ENCODE measurements at places on chromosomes 1 and 21.
A peak's percentile ranks its signal among the peaks of the same experiment; 100 is the strongest.

DNA sequence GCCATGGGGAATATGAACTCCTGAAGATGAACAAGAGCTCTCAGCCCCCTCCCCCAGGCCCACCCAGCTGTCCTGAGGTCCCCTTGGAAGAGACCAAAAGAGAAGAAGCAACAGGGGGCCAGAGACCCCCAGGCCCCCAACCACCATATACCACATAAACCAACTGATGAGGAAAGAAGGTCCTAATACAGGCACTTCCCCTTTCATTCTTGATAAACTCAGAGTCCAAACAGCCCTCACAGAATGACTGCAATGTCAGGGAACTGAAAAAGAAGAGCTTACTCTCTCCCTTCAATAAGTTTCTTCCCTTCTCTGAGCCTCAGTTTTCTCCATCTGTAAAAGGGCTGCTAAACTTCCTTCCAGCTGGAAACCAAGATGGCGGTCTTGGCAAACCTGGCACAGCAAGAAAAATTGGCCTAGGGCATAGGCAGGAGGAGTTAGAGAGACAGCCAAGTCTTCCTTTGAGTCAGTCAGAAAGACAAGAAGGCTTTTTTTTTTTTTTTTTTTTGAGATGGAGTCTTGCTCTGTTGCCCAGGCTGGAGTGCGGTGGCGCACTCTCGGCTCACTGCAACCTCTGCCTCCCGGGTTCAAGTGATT is 90.5 kb downstream of the VWA5B1 start:
- no peak for DNase-seq

- no peak for DNase-seq
Observed at GRCh38 chr1:112054510-112054909, 65.0 kb upstream of the KCND3 start.

DNA sequence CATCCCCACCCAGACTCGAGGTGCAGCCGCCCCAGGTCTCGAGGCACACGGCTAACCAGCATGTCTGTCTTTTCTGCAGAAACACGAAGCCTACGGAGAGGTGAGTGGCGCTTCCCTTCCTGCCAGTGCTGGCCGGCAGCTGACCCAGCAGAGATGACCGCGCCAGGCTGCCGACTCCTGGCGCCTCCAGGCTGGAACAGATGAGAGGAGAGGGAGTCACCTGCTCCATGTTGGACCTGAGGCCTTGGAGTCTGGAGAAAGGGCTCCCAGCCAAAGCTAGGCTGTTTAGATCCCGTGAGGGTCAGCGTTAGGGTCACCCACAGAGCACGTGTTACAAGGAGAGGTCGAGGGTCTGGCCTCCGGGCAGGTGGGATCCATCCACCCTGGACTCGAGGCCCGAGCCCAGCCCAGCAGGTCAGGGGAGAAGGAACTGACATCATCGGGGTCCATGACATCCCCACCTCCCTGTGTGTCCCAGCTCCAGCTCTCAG is 14.9 kb downstream of the COL6A2 start:
- no peak for DNase-seq

DNA sequence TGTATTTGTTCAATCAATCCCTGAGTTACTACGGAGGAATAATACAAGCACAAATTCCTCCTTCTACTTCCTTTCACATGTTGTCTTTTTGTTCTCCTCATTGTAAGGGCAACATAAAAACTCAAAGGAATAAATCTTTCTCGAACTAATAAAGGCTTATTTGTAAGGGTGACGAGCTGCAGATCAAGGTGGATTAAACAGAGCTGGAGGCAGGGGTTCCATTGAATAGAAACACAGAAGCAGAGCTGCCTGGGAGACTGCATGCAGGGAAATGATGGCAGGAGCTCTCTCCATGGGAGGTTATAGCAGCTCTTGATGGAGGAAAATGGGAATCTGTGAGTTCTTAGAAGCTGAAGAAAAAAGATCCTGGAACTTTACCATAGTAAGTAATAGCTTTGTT is 160.2 kb downstream of the CYYR1 start:
- DNase-seq, result no peak

DNA sequence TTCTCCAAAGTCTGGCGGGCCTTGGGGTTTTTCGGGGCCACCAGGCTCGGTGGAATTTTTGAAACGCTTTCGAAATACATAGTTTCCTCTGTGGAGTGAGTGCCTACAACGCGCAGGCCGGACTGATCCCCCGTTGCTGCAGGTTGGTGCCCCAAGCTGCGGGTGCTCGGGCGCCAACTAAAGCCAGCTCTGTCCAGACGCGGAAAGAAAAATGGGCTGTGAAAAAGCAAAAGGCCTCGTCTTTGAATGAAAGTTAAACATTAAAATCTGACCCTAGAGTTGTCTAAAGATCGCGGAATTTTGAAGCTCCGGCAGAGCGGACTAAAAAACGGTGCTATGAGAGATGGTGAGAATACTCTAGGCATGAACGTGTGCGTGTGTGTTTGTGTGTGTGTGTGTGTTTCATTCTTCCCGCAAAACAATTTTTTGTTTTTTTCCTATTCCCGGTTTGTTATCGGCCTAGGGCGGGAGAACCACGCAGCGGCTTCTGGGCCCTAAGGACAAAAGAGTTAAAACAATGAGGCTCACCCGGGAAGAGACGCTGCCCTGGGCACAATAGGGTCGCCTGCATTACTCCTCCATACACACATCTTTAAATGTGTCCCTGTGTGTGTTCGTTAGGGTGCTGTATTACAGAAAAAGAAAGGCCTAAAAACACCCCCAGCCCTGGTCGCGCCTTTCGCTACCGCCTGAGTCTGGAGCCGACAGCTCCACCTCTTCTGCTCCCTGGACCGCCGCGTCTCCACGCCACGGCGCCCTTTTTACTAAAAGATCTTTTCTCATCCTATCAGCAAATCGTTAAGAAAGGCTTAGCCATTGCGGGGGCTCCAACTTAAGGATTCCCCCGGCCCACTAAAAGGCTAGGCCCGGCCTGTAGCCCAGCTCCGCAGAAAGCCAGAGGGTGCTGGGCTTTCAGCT is 3.2 kb downstream of the TBX15 start:
- DNase-seq, result no peak

GRCh38 chr1:41810446-41810845 is 108.3 kb downstream of the HIVEP3 start:
- peak; percentile 12 for DNase-seq

GRCh38 chr21:38221594-38221993 is 35.2 kb upstream of the KCNJ15 start:
- no peak for DNase-seq

- DNase-seq, result no peak
Observed at GRCh38 chr21:33219300-33219699, 10.4 kb upstream of the IFNAR2 start.

DNA sequence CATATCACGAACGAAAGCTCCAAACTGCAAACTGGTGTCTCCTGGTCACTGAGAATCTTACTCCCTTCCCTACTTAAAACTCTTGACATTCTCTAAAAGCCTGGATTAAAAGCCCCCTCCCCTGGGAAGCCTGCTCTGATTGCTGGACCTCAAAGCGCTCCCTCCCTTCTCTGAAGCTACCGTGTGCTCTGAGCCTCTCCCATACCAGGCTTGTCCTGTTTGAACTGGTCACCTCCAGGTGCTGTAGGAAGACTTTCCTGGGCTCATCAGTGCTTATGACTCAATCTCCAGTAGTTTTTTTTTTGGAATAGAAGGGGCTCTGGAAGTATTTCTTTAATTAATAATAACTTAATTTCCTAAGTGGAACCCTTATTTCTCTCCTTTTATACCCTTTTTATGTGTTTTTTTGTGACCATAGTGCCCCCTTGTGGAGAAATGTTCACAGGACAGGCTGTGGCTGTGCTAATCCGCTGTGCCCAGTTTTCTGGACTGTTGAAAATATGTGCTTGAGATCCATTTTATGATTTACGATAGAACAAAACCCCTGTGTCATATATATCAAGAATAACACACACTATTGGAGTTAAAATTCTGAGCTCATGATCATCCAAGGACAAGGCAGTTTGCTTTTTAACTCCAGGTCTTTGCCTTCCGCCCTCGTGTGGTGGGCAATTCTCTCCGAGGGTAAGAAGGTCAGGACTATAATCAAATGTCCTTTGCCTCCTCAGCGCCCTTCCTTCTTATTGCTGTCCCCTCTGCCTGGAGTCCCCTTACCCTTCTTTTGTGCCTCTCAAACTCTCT is 16.9 kb downstream of the MTARC1 start:
- DNase-seq, result peak; percentile 46

DNA sequence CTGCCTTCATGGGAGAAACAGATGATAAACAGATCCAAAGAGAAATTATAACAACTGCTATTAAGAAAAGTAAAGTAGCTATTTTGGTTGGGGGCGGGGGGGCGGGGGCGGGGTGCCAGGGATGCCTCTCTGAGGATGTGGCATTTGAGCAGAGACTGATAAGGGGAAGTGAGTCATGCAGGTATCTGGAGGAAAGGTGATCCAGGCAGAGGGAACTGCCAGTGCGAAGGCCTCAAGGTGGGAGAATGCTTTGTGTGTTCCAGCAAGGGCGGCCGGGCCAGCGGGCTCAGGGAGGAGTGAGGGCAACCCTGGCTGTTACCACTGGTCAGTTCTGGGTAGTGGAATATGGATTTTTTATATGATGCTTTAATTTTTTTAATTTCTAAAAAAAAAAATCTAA is 7.0 kb upstream of the TNFRSF1B start:
- no peak for DNase-seq

DNA sequence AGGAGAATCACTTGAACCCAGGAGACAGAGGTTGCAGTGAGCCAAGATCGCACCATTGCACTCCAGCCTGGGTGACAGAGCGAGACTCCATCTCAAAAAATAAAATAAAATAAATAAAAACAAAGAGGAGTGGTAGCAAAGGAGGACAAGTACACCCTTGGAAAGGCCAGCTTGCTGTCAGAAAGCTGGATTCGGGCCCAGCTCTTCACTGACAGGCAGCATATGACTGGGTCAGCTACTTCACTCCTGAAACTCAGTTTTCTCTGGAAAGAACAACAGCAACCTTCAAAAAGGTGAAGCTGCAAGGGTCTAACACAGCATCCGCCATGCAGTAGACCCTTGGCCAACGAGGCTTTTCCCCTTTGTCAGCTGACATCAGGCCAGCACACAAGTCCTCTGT is 156.0 kb upstream of the TIAM1 start:
- DNase-seq, result no peak

DNA sequence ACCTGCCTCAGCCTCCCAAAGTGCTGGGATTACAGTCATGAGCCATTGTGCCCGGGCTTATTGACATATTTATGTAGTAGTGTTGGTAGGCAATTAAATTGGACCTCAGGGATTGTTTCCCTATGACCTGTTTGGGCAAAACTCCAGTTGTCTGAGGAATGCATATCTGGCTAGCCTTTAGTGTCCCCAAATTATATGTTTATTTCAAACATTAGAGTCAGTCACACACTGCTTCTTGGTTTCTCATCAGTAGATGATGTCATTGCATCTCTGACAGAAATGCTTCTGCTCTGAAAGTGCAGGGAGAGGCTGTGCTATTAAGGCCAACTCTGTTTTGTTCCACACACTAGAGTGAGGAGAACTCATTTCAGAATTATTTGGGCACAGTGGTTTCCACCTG is 12.5 kb downstream of the PIP5K1A start:
- no peak for DNase-seq

- DNase-seq, result no peak
Observed at GRCh38 chr1:82632155-82632554, 831.4 kb downstream of the ADGRL2 start.

GRCh38 chr1:40610156-40610555 is 55.3 kb downstream of the RIMS3 start:
- no peak for DNase-seq

DNA sequence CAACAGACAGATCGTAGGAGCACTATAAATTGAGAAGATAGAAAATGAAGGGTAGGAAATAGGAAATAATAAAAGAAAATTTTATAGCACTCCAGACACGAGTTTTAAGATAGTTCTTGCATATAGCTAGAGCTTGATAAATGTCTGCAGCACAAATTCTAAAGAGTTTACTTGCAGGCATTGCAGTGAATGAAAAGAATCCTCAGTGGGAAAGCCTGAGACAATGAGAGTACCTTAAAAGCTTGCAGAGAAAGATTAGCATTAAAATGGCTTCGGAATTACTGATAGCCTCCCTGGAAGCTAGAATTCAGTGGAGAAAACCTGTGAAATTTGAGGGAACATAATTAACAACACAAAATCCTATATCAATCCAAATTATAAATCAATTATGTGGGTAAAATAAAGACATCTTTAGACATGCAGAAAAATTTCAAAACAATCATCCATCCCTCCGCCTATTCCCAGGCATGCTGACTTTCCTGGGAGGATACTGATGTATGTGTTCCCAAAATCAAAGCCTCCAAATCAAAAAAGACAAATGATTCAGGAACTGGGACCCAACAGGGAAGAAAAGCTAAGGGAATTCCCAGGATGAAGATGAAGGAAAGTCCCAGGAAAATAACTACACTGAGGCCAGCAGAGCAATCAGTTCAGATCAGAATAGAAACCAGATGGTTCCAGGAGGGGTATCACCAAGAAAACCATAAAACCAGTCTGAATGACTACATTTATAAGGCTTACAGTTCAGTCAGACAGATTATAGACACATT is 305.9 kb upstream of the USP25 start:
- DNase-seq, result no peak

- DNase-seq, result no peak
Observed at GRCh38 chr1:109995536-109995935, 11.0 kb downstream of the AHCYL1 start.

DNA sequence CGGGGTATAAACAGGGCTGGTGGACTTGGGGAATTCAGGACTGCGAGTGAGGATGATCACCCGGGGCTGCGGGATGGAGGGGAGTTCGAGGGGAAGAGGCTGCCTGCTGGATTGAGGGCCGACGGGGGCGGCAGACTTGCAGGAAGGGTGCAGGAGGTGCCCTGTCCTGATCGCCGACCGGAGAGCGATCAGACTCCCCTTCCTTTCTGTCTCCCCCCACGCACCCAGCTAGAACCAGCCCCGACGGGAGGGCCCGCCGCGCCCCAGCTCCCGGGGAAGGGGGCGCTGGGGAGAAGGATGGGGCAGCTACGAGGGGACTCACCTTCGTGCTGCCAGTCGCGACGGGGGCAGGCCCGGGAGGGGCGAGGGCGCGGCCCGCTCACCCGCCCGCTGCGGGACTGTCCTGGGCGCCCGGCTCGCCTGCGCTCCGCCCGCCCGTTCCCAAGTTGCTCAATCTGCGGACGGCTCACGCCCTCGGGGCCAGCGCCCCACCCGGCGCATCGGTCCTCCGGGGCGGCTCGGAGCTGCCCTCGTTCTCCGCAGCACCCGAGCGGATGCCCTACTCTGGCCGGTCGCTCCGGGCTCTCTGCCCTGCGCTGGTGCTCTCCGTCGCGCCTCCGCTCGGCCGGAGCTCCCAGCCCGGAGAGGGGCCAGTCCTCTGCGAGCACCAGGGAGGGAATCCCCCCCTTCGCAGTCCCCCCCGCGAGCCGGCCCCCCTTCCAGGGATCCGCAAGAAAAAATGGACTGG is at the start of gene RSPO1:
RSPO1 (minus strand) TSS at position 649 of the 748 bp plus-strand sequence. CDS start 5,231 bp downstream, outside the sequence.
- peak; percentile 10 for DNase-seq

GRCh38 chr21:42507418-42507817 is 6.2 kb upstream of the SLC37A1 start:
- DNase-seq, result no peak

DNA sequence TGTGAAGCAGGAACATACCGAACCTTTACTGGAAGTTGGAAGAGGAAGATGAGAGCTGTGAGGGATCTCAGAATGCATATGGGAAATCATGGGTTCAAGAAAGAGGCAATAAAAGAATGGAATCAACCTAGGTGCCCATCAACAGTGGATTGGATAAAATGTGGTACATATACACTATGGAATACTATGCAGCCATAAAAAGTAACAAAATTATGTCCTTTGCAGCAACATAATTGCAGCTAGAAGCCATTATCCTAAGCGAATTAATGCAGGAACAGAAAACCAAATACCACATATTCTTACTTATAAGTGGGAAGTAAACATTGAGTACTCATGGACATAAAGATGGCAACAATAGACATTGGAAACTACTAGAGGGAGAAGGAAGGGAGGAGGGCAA is 40.4 kb downstream of the NIBAN1 start:
- DNase-seq, result no peak
